ENCODE measurements at places on chromosomes 11 and 22.

GRCh38 chr11:69508974-69509373 lies 27.5 kb downstream of the LINC01488 start:
- DNase-seq: no peak

DNA sequence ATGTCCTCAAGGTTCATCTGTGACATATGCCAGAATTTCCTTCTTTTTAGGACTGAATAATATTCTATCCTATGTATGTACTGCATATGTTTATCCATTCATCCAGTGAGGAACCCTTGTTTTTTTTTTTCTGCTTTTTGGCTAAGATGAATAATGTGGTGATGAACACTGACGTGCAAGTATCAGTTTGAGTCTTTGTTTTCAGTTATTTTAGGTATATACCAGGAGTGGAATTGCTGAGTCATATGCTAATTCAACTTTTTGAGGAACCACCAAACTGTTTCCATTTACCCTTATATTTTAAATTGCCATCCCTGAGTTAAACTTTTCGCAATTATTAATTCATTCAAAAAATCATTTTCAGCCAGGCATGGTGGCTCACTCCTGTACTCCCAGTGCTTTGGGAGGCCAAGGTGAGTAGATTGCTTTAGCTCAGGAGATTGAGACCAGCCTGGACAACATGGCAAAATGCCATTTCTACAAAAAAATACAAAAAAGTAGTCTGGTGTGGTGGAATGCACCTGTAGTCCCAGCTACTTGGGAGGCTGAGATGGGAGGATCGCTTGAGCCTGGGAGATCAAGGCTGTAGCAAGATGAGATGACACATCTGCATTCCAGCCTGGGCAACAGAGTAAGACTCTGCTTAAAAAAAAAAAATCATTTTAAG lies 64.2 kb downstream of the MICAL2 start:
- no peak for DNase-seq

- DNase-seq: no peak
Measured at GRCh38 chr11:15136166-15136565, 21.4 kb downstream of the INSC start.

GRCh38 chr11:532986-533585 lies 2.3 kb downstream of the HRAS start:
- no peak for DNase-seq

DNA sequence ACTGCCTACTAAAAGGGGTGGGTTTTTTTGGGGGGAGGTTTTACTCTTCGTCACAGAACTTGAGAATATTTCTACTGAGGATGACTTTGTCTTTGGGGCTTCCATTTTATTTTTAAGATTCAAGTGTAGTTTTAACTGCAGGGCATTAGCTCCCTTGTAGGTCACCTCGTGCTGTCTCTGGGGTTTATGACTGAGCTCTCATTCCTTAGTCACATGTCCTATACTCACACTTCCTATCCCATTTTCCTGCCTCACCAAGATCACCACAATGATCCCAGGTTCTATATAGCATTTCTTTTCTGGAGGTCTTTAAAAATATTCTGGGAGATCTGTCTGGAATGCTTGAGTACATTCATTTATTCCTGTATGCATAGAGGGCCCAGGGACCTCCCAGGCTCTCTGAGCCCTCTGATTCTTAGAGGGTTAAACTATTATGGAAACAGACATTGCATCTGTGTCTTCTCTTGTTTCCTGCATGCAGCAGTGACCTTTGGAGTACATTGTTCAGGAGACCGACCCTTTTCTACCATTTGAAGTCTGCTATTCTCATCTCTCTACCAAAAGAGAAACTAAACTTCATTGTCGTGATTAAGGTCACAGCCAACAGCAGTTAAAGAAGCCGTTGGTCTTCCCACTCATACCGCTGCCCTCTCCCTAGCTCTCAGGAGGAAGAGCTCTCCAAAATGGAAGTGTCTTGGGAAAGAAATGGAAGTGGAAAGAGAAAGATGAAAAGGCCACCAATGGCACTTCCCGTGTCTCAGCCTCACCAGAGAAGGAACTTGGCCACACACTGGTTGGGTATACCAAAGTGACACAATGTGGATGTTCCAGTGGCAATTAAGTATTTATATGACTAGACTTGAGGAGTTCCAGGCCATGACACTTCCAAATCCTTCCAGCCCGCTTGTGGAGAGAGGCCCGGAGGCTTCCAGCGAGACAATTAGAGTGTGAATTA lies 77.5 kb downstream of the ZBTB16 start:
- DNase-seq: no peak

DNA sequence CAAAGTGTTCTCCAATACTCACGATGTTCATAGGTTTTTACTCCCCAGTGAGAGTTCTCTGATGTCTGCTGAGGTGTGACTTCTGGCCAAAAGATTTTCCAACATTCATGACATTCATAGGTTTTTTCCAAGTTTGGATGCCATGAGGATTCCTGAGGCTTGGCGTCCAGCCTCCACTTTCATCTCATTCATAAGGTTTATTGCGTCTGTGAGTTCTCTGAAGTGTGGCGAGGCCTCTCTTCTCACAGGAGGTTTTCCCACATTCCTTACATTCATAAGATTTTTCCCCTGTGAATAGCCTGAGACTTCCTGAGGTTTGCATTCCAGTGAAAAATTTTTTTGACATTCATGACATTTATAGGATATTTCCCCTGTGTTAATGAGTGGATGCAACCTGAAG lies 1014.1 kb downstream of the LRRC4C start:
- no peak for DNase-seq

DNA sequence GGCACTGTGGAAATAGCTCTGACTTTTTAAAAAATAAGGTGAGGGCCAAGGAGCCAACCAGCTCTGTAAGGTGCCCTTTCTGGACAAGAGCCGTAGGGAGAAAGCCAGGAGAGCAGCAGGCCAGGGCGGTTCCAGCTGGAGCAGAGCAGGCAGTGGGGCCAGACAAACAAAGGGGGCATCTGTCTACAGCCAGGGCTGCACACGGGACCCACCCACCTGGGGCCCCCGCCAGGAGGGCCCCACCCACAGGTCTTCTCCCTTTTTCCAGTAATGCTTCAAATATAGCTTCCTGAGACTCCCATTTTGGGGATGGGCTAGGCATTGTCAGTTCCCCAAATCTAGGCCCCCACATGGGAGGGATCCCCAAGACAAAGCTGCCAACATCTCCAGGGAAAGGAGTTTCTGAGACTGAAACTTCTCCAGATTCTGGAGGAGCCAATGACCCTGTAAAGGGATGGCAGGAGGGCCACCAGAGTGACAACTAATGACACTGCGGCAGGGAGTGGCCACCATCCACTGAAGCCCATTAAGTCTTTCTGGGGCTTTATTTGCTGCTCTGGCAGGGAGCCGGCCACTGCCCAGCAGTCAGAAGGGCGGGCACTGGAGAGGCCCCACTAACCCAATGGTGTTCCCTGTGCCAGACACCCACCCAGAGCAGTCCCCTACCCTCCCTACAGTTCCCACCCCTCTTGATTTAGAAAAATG lies 1.9 kb downstream of the ZFTA start:
- no peak for DNase-seq

GRCh38 chr22:37591823-37592404 lies 12.0 kb upstream of the LGALS2 start:
- DNase-seq: no peak

- DNase-seq: no peak
Measured at GRCh38 chr11:108734956-108735559, 70.2 kb downstream of the DDX10 start.

- DNase-seq: peak; percentile 50
Measured at GRCh38 chr11:10405865-10406592, 49.0 kb upstream of the AMPD3 start.

DNA sequence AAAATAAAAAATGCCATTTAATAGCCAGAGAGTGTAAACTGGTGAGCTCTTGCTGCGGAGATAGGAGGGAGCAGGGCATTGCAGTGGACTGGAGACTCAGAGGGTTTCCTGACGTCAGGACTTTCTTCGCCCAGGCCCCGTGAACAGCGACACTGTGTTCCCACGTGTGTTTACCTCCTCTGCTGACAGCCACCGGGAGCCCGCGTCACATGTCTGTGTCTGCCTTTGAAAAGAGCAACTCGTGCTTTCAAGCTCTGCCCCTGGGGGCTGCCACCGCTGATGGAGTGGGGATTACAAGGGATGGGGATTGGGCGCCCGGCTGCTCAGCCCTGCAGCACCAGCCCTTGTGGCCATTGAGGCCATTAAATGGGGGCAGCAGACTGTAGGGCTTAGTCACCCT lies 3.3 kb downstream of the TANGO2 start:
- no peak for DNase-seq

- DNase-seq: no peak
Measured at GRCh38 chr11:86014221-86014620, 54.7 kb downstream of the PICALM start.

DNA sequence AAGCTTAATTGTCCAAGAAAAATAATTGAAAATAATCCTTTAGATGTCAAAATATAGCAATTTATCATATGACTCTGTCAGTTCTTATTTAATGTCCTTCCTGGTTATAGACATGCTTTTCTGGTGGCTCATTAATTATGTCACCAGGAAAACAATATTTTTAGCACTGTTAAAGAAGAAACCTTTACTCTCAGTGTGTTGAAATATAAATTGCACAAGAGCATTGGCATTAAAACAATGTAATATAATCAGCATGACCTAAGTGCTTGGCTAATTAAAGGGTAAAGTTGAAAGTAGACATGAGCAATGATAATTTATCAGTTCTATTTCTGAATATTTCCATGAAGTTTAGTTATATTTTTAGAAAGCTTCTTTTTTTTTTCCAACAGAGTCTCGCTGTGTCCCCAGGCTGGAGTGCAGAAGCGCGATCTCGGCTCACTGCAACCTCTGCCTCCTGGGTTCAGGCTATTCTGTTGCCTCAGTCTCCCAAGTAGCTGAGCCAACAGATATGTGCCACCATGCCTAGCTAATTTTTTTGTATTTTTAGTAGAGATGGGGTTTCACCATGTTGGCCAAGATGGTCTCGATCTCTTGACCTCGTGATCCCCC lies 232.3 kb downstream of the JRKL start:
- DNase-seq: no peak

- DNase-seq: peak; percentile 47
Measured at GRCh38 chr22:37659066-37659896, 758 bp downstream of the PDXP start.

GRCh38 chr11:45347348-45348082 lies 61.4 kb upstream of the SYT13 start:
- DNase-seq: no peak

DNA sequence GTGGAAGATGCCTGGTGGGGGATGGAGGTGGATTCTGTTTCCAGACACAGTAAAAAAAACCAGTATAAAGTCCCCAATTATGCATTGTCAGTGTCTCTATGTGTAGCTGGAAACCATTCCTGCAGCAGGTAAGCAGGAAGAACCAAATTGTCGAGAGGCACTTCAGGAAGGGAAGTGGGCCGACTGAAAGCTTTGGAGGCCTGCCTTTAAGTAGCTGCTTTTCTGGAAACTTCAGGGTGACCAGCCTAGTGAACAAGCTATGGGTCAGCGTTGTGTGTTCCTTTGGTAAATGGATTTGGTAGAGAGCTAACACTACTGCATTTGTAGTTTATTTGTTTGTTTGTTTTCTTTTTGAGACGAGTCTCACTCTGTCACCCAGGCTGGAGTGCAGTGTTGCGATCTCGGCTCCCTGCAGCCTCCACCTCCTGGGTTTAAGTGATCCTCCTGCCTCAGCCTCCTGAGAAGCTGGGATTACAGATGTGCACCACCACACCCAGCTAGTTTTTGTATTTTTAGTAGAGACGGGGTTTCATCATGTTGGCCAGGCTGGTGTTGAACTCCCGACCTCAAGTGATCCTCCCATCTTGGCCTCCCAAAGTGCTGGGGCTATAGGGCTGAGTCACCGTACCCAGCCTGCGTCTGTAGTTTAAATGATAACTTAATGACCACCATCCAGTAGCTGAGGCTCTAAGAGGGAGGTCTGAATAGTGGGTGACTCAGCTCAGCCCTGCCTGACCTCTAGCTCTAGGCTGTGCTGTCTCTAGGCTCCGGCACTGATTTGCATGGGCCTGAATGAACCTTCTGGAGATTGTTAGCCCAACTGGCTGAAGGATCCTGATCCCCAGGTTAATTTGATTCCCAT lies 12.8 kb downstream of the PTPRJ start:
- DNase-seq: no peak

DNA sequence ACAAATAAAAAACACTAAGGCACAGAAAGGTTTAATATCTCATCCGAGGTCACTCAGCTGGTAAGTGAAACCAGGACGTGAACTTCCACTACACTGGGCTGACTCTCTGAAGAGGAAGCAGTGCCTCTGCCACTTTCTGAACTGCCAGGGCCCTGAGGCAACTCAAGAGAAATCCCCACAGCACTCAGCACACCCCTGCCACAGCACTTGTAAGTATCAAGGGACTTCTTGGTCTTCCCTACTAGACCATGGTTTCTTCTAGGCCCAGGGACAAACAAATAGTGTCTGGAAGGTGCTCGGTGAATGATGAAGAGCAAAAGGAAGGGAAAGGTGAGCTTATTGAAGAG lies 49.7 kb downstream of the RPL27A start:
- no peak for DNase-seq

GRCh38 chr11:125346565-125347260 lies 149.4 kb downstream of the FEZ1 start:
- no peak for DNase-seq

GRCh38 chr11:127843483-127844396 lies 743.6 kb downstream of the ETS1 start:
- peak; percentile 60 for DNase-seq

- no peak for DNase-seq
Measured at GRCh38 chr22:39973656-39974055, 13.5 kb downstream of the TMA7B start.

GRCh38 chr11:12569499-12570425 lies 104.5 kb upstream of the TEAD1 start:
- no peak for DNase-seq

- no peak for DNase-seq
Measured at GRCh38 chr11:129698212-129698611, 117.4 kb upstream of the TMEM45B start.

DNA sequence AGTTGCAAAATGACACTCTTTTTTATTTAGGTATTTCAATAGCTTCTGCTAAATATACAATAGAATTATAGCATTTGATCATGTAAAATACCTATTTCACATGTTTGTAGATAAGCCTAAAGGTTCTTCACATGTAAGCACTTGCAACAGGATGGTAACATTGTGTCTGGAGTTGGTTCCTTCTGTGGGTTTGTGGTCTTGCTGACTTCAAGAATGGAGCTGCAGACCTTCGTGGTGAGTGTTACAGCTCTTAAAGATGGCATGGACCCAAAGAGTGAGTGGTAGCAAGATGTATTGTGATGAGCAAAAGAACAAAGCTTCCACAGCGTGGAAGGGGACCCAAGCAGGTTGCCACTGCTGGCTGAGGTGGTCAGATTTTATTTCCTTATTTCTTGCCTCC lies 246.4 kb upstream of the PDGFD start:
- no peak for DNase-seq

- no peak for DNase-seq
Measured at GRCh38 chr11:69962152-69962551, 116.0 kb upstream of the ANO1 start.

GRCh38 chr11:117096201-117096991 lies 1.8 kb downstream of the SIK3 start:
- peak; percentile 34 for DNase-seq

Measured in activated naive CD4-positive, alpha-beta T cell treated with anti-CD3 and anti-CD28 coated beads, Interleukin-2, amount 50 U/mL, for 16 hours (primary cell).